ENCODE measurements at places on chromosomes 5 and 9.

GRCh38 chr5:132082329-132083023 lies 8.9 kb downstream of the CSF2 start:
- DNase-seq: no peak

GRCh38 chr5:133521801-133522200 lies 90.5 kb downstream of the FSTL4 start:
- DNase-seq: no peak

DNA sequence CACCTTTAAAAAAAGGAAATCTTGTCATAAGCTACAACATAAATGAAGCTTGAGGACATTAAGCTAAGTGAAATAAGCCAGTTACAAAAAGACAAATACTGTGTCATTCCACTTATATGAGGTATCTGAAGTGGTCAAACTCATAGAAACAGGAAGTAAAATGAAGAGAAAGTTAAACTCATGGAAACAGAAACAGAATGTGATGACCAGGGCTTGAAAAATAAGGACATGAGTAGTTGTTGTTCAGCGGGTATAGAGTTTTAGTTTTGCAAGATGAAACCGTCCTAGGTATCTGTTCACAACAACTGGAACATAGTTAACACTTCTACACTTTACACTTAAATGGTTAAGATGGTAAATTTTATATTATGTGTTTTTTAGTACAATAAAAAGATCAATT lies 47.8 kb upstream of the SLC1A3 start:
- no peak for DNase-seq

- no peak for DNase-seq
Measured at GRCh38 chr5:14776602-14777001, 95.0 kb downstream of the ANKH start.

DNA sequence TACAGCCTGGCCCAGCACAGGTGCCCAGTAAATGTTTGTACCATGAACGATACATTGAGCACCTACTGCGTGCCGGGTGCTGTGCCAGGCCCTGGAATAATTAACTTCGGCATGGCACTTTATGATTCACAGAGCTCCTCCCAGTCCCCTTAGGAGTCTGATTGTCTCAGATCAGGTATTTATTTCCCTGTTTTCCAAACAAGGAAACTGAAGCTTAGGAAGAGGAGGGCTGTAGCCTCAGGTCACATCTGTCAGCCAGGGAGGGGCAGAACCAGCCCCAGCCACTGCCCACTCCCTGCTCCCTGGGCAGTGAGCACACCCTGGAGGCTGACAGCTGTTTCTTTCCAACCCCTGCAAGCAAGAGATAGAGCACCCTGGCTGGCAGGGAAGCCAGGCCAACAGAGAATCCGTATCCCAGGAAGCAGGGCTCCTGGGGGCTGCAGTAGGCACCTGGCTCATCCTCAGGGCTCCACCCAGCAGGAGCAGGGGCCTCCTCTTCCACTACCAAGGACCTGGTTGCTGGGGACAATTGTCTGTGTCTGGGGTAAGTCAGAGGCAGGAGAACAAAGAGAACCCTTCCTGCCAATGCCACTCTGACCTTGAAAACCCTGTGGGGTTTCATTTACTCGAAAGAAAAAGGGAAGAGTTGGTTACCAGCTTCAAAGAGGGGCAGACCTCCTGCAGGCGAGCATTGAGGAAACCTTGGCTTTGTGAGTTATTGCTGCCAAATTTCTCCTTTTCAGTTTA lies 69.0 kb downstream of the DAB2IP start:
- no peak for DNase-seq

DNA sequence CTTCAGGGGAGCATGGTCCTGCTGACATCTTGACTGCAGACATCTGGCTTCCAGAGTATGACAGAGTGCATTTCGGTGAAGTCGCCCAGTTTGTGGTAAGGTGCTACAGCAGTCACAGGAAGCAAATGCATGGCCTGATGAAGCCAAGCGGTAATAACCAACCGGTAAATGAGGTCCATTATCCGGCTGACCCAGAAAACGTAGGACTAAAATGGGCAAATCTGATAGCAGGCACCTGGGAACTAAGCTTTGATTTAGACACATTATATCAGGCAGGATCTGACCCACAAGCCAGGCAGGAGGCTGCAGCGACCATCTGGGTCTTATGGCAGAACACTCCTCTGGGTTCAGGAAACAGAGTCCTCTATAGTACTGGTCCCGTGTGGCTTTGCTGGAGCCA lies 454.6 kb downstream of the GADD45G start:
- no peak for DNase-seq

DNA sequence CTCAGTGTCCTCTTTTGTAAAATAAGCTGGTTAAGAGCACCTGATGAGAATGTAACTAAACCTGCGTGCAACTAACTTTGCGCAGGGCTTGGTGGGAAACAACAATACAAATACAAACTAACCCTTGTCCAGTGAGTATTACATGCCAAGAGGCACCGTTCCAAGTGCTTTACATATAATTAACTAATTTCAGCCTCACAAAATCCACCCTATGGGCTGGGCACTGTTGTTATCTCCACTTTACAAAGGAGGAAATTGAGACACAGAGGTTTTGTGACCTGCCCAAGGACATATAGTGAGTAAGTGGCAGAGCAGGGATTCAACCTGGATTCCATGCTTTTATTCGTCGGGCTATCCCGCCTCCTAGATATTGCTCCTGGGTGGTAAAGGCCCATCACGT lies 26.2 kb upstream of the TNIP1 start:
- no peak for DNase-seq

- no peak for DNase-seq
Measured at GRCh38 chr5:163360656-163361055, 76.7 kb upstream of the CCNG1 start.

GRCh38 chr5:6583049-6583880 lies 49.6 kb downstream of the NSUN2 start:
- DNase-seq: no peak

- DNase-seq: no peak
Measured at GRCh38 chr9:89116064-89116804, 62.4 kb downstream of the SHC3 start.

DNA sequence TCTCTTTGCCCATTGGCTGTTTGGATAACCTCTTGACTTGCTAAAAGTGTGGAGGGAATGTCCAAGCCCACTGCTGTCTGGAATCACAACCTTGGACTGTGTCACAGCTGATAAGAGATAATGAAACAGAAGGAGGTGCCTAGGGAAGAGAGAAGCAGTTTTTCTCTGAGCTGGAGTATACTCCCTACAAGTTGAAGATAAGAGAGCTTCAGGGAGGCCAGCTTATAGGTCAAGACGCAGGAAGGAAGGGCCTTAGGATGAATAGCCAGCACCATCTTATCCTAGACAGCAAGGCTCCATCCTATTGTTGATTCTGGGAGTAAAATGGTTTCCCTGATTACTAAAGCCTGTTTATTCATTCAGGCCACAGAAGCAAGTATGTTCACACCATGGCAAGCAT lies 244.7 kb downstream of the NPR3 start:
- DNase-seq: no peak

DNA sequence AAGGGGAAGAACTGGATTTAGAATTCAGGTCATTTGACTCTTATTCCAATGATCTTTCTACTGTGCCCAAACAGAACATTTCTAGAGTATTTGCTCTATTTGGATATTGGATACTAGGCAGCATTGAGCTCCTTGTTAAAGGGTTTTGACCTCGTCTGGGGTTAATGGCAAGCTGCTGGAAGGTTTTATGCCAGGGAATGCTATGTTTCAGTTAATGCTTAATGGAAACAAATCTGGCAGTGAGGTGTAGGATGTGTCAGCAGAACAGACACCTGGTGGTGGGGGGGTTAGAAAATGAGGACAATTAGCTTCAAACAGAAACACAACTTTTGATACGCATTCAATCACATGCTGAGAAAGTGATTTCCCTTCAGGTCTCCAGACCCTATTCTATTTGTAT lies 51.5 kb downstream of the AGXT2 start:
- no peak for DNase-seq

DNA sequence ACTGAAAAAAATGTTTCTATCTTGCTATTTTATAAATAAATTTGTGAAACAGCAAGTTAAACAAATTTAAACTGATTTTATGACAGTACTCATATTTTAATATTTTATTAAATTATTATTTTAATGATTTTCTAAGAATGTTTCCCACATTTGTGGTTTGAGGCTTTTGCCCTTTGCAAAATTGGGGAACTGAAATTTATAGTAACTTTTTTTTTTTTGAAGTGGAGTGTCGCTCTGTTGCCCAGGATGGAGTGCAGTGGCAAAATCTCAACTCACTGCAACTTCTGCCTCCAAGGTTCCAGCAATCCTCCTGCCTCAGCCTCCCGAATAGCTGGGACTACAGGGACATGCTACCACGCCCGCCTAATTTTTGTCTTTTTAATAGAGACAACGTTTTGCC lies 7.2 kb upstream of the ADGRV1 start:
- DNase-seq: no peak

GRCh38 chr5:174272671-174273070 lies 227.2 kb downstream of the NSG2 start:
- no peak for DNase-seq

- no peak for DNase-seq
Measured at GRCh38 chr5:33048315-33048714, 337.2 kb downstream of the NPR3 start.

DNA sequence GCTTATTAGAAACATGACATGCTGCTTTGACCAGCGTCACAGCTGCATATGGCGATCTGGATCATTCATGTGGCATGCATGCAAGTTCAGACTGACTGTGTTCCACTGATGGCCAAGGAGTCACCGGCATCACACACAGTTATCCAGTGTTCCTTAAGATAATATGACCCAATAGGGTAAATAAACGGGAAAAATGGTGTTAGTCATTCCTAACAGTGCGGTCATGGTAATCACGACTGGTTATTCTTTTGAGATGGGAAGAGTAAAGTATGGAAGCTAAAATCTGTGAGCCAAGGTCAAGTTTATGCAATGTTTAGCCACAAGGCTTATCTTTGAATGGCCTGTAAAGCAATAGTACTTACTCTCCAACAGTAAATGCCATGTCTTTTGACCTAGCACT lies 29.3 kb upstream of the LVRN start:
- DNase-seq: no peak

- no peak for DNase-seq
Measured at GRCh38 chr5:36842087-36842486, 34.5 kb upstream of the NIPBL start.

GRCh38 chr9:134208310-134208841 lies 44.0 kb upstream of the RNU6ATAC start:
- no peak for DNase-seq

DNA sequence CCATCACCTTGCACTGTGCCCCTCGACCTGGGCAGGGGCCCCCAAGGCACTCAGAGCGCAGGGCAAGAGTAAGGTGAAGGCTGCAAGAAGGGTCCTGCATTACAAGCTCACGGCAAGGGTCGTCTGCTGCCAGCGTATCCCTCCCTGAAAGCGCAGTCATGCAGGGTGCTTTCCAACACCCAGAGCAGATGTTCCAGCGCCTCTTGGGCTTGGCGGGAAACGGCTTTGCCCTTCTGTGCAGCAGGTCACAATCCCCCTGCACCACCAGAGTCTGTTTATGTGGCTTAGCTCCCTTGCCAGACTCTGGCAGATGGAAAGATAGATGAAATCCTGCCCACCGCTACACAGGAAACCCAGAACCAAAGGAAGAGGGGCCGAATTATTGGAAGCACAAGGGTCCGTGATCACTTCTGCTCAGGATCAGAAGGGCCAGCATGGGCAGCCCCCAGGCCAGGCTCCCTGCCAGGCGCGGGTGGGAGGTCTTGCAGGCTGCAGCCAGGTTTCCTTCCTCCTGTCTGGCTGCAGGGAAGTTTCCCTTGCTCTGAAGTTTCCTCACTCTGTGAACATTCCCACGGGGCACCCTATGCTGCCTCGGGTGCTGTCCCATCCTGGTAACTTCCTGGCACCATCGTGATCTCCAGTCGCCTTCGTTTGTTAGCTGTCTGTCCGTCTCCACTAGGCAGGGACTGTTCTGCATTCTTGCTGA lies 132.2 kb downstream of the ZNF354C start:
- DNase-seq: no peak

DNA sequence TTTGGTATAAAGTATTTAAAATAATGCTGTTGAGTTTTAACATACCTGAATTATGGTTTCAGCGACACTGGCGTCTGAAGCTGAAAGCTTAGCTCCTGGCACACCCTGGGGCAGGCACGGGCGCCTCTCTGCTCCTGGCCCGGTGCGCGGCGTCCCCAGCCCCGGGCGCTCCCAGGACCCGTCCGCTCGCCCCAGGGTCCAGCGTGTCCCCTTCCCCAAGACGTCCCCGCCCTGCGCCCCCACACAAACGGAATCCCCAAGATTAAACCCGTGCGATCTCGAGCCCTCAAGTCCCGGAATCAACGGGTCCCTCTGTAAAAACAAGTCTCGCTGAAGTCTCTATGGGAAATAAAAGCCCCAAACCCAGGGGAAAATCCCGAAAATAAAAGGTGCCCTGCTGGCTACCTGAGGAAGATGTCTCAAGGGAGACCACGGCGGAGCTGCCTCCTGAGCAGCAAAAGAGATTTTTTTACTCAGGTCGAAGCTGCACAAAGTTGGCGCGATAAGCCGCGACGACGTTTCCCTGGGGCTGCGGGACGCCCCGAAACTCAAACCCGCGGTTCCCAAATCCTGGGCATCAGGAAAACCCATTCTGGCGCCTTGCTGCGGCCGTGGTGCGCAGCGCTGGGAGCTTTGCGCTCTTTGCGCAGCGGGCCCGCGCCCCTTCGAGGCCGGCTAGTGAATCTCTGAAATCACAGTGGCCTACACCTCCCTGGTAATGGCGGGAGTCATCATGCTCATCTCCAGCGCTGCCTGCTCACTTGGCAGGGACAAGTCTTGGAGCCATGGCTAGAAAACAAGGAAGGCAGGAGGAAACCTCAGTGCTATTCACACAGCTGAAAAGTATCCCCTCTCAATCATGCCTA lies 6.3 kb upstream of the IFNA8 start:
- DNase-seq: no peak

DNA sequence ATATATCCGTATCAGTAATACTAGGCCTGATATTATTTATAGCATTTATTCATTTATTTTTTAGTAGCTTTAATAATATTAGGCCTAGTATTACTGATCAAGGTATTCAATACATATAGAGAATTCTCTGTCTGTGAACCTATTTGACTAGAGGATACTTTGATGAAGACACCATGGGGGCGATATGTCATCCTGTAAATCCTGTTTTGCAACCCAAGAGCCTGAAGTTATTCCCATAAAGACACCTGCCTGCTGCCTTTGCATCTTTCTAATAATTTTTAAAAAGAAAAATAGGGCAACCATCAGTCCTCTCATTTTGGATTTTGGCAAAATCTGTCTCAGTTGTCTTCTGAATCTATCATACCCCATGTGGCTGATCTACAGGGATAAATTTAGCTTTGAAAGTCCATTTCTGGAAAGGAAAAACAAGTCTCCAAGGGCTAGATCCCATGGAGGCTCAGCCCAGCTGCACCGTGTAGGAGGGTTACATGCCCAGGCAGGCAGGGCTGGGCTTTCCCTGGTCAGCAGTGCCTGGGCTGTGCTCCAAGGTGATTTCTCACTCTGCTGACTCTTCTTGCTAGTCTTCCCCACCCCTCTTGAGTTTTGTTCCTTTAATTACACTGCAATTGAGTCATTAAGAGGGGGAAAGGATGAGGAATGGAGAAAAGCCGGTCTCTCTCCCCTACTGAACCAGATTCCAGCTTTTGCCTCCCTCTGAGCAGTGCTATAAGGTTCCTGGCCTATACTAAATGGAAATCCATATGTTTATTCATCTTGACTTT lies 169.0 kb downstream of the TRIM32 start:
- no peak for DNase-seq

GRCh38 chr5:58599217-58599616 lies 16.3 kb downstream of the RAB3C start:
- no peak for DNase-seq

- DNase-seq: no peak
Measured at GRCh38 chr9:93173365-93174051, 10.4 kb upstream of the WNK2 start.

Data from T-helper 17 cell (primary cell).